ENCODE measurements at places on chromosomes 2 and 18. TPM values are rescaled to one million over a fixed set of nuclear protein-coding genes. Genes with fewer than 3 reads are reported as not detected.

Gene STAT4
- polyA plus RNA-seq = 24.2 TPM

Gene SATB2
- polyA plus RNA-seq = not detected

Gene ATP6V1B1
- not detected for polyA plus RNA-seq

GRCh38 chr2:4077017-4077416 is 373.6 kb downstream of the DCDC2C start:
- H3K36me3 ChIP-seq = no peaks in the 10 kb centered on the region
- H3K27me3 ChIP-seq = no peaks in the 10 kb centered on the region
- no peak overlapping the region for H3K4me3 ChIP-seq
- H3K27ac ChIP-seq = no peak overlapping the region

Gene PAX3
- polyA plus RNA-seq = not detected

DNA sequence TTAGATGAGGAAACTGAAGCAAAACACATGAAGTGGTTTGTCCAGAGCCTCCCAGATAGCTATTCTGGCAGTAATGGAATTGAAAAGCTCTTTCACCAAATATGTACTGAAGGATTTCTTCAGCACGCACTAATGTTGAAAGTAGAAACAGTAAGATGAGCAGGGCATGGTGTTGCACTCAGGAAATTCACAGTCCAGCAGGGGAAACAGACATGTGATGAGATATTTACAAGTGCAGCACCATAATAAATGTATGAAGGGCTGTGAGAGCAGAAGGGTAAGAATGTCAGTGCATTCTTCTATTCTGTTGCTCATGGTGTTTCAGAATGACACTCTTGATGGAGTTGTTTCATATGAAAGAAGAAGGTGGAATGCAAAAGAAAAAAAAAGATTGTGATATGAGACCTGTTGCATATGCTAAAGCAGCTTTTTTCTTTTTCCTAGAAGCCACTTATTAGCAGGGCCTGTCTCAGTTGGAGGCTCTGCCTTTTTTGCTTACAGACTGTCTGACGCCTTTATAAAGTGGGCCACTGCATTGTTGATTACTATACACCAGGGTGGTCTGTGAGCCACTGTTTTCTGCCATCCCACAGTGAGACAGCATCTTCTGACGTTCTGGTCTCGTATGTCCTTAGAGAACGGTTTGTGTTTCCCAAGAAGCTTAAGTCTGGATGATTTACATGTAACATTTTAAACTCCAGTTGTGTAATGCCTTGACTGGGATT is 516.9 kb downstream of the ARHGAP15 start:
- peaks cover 46% of the 10 kb centered on the region for H3K36me3 ChIP-seq
- H3K4me1 ChIP-seq = no peaks in the 10 kb centered on the region
- no peaks in the 10 kb centered on the region for H3K27me3 ChIP-seq
- DNase-seq = no peak
- no peak overlapping the region for H3K27ac ChIP-seq
- H3K4me3 ChIP-seq = no peak overlapping the region

DNA sequence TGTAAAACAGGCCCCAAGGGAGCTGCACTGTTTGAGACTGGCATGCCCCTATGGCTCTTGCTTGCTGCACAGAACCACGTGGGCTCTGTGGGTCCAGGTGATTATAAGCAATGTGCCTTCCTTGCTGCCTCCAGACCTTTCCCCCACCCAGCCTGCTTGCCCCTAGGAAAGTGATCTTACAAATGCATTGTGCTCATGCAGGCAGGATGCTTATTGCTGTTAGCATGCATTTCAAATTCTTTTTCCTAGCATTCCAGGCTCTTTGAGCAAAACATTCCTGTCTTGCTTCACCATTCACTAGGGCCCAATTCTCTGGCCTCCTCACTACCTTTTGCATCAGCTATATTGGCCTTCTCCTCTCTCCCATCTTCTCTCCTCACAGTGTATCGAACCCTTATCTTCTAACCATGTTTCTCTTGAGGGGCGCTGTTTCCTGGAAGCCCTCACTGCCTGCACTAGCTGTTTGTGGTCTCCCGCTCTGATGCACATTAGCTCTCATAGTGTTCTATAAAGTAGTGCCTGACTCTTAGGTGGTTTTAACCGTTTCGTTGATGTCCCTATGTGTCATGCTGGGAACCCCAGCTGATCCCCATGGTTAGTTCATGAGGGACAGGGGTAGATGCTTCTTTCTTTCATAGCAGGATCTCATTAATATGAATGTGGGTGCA is 152.9 kb upstream of the EPAS1 start:
- no peaks in the 10 kb centered on the region for H3K4me1 ChIP-seq
- no peaks in the 10 kb centered on the region for H3K27me3 ChIP-seq
- H3K27ac ChIP-seq = no peak overlapping the region
- no peaks in the 10 kb centered on the region for H3K36me3 ChIP-seq

DNA sequence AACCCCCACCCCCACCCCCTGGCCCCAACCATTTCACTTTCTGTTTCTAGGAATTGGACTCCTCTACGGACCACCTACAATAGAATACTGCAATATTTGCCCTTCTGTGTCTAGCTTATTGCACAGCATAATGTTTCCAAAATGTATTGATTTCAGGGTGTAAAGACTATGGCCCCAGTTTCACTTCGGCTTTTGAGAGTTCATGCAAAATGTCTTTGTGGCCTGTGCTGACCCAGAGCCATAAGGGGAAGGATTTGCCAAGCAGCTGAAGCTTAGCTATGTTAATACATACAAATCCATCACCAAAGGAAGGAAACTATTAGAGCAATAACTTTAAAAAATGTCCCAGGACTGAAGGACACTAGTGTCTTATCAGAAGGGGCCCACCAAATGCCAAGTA is 11.2 kb upstream of the ATP9B start:
- no peaks in the 10 kb centered on the region for H3K4me1 ChIP-seq
- H3K4me3 ChIP-seq = no peak overlapping the region
- no peak overlapping the region for H3K27ac ChIP-seq
- H3K36me3 ChIP-seq = no peaks in the 10 kb centered on the region
- DNase-seq = no peak
- H3K27me3 ChIP-seq = no peaks in the 10 kb centered on the region

All from CD4-positive, CD25-positive, alpha-beta regulatory T cell (primary cell).